ENCODE measurements at places on chromosomes 5 and 9. TPM values are rescaled to one million over a fixed set of nuclear protein-coding genes. Genes with fewer than 3 reads are reported as not detected.

Gene ORM2
- not detected for total RNA-seq

Gene CNTFR
- not detected for total RNA-seq

Gene PLAC8L1
- total RNA-seq = 0.37 TPM

Gene MSX2
- not detected for total RNA-seq

Gene SLC1A3
- total RNA-seq = not detected

Gene LRRTM2
- total RNA-seq = 0.12 TPM

Gene OLFML2A
- not detected for total RNA-seq

Gene CD274
- 60.4 TPM for total RNA-seq

Gene FBP2
- total RNA-seq = not detected

Gene SLC23A1
- total RNA-seq = 1.5 TPM

Gene ADGRD2
- not detected for total RNA-seq

DNA sequence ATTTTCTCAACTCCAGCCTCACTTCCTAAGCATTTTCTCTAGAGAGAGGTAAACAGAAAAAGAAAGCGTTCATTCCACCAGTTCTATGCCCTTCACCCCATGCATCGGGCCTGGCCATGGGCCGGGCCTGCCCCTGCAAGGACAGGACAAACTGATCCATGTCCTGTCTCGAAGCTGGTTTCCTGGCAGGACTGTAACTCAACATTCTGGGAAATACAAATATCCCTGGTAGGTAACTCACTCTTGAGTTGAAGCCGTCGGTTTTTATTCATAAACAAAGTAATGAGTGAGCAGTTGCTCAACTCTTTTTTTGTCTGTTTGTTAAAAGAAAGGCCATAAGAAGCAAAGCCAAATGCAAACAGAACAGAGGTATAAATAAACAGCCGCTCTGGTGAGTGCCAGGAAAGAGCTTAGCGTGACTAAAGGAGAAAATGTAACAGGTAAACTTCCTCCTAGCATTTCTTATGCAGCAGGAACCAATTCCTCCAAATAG lies 64.4 kb upstream of the DNAH5 start:
- no peak for DNase-seq

- no peak for DNase-seq
These were observed 31.8 kb upstream of the RXRA start for GRCh38 chr9:134294153-134295071.

DNA sequence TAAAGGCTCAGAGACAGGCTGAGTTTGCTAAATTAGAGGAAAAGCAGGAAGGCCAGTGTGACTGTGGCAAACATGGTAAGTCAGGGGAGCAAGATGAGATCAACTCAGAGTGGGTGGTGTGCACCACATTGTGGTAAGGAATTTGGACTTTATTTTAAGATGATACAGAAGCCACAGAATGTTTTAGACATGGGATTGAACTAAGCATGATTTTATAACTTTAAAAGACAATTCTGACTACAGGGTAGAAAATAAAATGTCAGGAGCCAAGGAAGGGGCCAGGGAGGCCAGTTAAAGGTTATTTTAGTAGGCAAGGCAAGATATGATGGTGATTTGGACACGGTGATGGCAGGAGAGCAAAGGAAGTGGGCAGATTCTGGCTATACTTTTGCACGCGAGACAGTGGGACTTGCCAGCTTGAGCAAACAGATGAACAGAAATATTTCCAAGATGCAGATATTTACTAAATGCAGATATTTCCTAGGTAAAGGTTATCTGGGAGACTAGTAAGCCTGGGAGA lies 53.9 kb downstream of the TSSK1B start:
- DNase-seq = no peak

GRCh38 chr5:149656576-149657182 lies 73.4 kb upstream of the PPARGC1B start:
- DNase-seq = no peak

GRCh38 chr9:133088146-133088750 lies 26.5 kb downstream of the CEL start:
- no peak for DNase-seq

DNA sequence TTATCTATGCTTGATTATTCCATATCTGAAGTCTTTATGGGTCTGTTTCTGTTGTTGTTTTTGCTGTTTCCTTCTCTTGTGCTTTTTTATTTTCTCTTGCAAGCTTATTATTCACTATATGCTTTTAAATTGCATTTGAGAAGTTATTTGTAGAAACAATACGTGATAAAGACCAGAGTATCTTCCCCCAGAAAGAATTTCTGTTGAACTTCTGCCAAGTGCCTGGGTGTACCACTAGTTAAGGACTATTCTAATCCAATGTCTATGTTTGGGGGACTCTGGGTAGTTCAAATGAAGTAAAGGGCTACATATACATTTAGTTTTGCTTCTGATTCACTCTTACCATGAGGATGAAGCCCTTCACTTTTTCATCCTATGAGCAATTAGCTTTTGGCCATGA lies 54.3 kb downstream of the SLF1 start:
- DNase-seq = no peak

GRCh38 chr9:131624636-131625507 lies 79.5 kb downstream of the PRRT1B start:
- DNase-seq = no peak

DNA sequence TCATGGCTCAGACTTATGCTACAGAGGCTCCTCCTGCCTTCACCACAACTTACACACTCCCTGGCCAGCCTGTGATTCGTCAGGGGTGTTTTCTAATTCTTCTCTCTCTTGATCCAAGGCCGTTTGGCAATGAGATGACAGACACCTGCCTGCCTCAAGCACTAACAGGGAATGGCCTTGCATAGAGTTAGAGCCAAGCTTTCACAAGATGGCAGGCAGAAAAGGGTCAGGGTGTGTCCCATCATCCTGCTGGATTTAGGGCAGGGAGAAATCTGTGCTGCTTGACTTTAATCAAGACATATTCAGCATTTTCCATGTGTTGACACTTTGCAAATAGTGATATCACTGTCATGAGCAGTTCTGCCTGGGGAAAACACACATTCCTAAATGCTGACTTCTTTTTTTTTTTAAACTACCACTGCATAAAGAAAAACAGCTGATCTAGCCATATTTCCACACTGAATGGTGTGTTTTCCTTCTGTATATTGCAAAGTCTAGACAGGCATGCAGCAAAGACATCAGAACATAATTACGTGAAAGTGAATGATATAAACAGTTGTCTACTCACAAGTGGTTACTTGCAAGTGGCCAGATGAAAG lies 95.0 kb upstream of the SLC25A48 start:
- no peak for DNase-seq

DNA sequence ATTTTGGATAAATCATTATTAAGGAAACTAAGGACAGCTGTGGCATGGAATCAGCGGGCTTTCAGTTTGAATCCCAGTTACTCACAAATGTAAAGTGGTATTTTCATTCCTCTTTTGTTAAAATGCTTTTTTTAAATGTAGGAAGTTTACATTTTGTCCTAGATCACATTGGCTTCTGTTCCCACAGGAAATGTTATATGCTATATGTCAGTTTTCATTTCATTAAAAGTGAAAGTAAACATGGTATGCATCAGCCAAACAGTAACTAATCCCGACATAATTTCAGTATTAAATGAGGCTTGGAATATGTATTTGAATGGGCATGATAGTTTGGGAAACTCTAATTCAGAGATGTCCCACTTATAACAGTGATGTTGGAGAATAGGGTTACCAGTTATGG lies 18.6 kb upstream of the SMIM15 start:
- DNase-seq = no peak

- DNase-seq = no peak
These were observed 191.9 kb downstream of the EBF1 start for GRCh38 chr5:158907856-158908255.

- DNase-seq = no peak
These were observed 192.1 kb upstream of the DMRT1 start for GRCh38 chr9:649128-650074.

DNA sequence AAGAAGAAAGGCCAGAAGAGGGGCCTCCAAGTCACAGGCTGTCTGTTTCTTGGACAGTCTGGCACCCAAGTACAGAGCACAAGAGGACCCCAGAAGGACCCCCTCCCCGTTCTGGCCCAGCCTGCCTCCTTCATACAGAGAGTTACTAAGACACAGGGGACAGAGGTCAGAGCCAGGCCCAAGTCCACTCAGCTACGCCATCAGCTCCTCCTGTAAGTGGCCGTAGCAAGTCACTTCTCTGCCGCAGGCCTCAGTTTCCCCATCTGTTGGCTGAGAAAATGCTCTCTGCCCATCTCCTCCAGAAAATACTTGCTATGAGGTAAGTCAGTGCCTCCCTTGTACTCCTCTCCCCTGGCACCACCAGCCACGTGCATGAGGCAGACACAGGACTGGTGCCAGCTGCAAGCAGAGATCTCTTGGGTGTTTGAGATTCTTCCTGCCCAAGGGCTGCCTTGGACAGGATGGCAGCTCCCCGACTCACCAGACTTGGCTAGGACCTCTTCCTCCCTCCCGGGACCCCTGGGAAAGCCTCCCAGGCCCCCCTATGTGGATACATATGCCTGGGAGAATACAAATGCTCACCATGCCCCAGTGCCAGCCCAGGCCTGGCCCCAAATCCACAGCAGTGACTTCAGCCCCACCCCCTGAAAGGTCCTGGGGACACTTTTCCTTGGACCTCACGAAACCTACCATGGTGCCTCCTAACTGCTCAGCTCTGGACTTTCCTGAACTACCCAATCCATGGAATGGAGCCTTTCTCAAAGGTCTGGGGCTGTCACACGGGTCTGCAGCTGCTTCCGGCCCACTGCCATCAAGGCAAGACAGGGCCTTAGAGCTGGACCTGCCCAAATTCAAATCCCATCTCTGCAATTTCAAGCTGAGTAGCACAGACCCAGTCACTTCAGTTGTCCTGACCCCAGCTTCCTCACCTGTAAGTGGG lies 5.1 kb downstream of the EEIG1 start:
- DNase-seq = no peak

DNA sequence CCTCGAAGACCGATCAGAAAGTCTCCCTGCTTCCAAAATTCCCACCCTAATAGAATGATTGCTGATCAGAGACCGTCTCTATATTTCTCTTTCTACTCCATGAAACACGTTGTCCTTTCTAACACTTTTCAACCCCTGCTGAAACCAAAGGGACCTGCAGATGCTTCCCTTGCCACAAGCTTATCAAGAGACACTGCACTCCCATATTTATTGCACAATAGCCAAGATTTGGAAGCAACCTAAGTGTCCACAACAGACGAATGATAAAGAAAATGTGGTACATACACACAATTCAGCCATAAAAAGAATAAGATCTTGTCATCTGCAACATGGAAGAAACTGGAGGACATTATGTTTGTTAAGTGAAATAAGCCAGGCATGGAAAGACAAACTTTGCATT lies 125.1 kb downstream of the FOXD1 start:
- no peak for DNase-seq

- no peak for DNase-seq
These were observed 60.5 kb downstream of the ERCC6L2 start for GRCh38 chr9:95935861-95936578.

DNA sequence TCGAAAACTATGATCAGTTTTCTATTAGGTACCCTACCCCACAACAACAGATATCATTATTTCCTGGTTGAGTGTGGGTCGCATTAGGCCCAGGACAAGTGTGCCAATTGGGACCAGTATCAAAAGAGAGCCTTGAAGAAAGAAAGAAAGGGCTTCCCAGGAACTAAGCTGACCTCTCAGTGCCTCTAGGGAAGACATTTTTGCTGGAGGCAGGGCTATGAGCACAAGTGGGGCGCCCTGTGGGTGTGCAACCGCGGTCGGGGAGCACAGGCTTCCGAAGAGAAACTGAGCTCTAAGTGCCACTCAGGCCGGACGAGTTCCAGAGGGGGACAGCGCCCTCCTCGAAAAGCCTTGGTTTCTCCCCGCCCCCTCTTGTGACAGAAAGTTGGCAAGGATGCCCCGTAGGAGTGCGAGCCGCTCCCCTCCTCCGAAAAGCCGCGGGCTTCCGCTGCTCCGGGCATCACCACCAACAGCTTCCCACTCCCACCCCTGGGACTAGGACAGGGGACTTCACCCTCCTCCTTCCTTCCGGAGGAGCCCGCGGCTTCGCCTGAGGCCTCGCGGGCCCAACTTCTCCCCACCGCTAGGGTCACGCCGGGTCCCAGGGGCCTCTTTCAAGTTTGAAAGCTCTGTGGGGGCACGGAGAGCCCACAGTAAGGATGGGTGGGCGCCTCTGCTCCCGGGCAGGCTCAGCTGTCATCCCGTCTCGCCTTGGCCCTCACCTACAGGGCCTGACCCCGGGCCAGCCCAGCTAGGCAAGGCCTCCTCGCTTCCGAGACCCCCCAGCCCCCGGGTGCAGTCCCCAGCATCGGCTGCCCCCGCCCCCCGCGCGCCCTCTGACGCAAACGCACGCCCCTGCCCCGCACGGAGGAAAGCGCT lies 2.0 kb downstream of the NR2F1-AS1 start:
- DNase-seq = no peak

GRCh38 chr5:139132515-139132914 lies 65.7 kb downstream of the SIL1 start:
- DNase-seq = no peak

GRCh38 chr9:69976152-69976551 lies 67.5 kb upstream of the MAMDC2 start:
- DNase-seq = no peak

DNA sequence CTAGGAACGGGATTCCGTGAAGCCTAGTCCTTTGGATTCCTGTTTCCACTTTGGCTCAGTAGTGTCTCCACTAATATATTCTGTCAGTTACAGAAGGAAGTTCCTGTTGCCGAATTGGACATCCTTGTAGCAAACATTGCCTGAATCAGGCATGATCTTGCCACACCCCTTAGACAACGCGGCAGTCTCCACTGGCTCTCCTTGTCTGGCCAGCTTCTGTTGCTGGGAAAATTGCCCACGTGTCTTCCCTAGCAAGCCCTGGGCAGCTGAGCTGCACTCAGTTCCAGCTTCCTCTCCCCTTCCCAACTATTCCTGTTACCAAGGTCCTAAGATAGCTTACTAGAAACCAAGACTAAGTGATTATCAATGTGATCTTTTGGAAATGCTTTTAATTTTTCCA lies 316.6 kb upstream of the RIOK2 start:
- no peak for DNase-seq

GRCh38 chr9:93197670-93198069 lies 13.7 kb downstream of the WNK2 start:
- DNase-seq = no peak

GRCh38 chr9:4220346-4220745 lies 79.5 kb downstream of the GLIS3 start:
- no peak for DNase-seq

- no peak for DNase-seq
These were observed 27.0 kb downstream of the ADRA1B start for GRCh38 chr5:159943326-159943725.

DNA sequence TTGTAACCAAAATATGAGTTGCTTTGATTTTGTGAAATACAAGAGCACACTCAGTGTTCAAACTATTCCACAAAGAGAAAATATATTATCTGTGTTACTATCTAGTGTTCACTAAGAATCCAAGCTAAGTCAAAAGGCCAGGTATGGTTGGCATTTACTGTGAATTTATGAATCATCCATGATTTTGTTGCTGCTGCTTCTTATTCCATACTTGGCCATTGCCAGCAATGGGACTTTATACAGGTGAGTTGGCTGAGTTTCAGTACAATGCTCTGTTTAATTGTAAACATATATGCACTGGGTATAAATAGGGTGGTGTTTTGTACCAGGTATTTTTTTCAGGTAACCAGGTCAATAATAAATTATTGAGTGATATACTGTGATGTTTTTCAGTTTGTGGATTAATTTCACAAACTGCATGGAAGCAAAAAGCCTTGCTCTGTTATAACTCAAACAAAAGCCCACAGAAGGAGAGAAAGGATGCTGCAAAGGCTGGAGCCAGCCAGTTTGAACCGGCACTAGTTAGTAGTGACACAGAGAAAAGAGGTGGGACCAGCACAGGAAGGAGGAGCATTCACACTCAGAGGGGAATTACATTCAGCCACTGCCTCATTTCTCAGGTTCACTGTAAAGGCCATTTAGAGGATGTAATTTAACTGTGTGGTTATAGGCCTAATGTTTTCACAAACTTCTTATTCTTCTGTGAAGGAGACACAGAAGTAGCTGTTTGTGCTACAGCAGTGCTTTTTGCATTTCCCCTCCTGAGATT lies 381.8 kb downstream of the ADGRV1 start:
- DNase-seq = peak; percentile 42

Data from activated T-helper 1 cell treated with anti-CD3 and anti-CD28 coated beads, Interleukin-12 subunit alpha, Interleukin-12 subunit beta, Interleukin-2, Interleukin-4 antibody, amounts not matched to agents 30 ng/mL and 10 ng/mL and 1 ng/mL, durations not matched to agents 14 hours and 24 hours and 36 hours (primary cell).